ENCODE measurements at places on chromosomes 4 and X.

DNA sequence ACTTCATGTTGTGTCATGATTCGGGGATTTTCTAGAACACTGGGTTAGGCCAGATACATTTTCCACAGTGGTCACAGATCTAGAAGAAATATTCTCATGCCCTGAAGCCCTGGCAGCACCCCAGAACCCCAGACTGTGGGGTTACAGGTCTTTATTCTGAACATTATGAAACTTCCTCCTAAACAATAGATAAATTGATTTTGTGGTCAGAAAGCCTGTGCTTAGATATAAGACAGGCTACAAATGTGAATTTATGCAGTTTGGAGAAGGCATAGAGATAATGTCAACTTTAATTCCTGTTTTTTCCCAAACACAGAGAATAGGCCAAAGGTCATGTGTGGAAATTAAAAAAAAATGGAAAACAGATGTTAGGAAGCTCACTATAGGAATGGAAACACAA is 492.9 kb downstream of the SPRY1 start:
- DNase-seq, result no peak

DNA sequence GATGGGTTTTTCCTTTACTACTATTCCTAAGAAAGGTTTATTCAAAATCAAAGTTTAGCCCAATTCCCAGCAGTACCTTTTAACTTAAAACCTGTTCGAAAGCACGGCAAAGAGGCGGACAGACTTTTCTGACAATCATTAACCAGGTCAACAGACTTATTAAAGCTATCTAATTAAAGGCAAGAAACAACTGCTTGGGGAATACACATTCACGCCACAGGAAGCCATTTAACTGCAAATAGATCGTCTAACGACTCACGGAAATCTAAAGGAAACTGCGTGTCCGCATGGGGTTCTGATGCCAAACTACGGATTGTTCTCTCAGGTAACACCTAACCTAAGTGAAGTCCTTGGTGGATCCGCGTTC is 663 bp upstream of the USP53 start:
- DNase-seq, result no peak

GRCh38 chrX:33339219-33339618 is 127.9 kb upstream of the DMD start:
- DNase-seq, result peak; percentile 26

DNA sequence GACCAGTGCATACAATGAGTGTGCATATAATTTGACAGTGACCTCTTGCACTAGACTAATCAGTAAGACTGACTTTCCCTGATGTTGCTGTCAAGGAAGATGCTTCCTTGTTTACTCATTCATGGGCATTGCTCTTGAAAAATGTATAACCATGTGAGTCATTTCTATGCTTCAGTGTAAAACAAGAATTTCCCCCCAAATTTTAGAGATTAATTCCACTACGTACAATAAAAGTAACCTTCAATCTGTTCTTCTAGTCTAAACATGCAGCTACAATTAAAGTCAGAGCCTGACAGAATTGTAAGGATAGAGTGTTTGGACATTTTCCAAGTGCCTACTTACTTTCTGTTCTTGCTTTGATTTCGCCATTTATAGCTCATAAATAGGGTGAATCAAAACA is 935.7 kb downstream of the RAPGEF2 start:
- DNase-seq, result peak; percentile 68

GRCh38 chr4:5423670-5424069 is 284.7 kb downstream of the EVC2 start:
- no peak for DNase-seq

Measured in fibroblast of skin of right biceps (primary cell).